GM12891 (cell line): ENCODE measurements at places on chromosomes 2 and 18.
A peak's percentile ranks its signal among the peaks of the same experiment; 100 is the strongest.

DNA sequence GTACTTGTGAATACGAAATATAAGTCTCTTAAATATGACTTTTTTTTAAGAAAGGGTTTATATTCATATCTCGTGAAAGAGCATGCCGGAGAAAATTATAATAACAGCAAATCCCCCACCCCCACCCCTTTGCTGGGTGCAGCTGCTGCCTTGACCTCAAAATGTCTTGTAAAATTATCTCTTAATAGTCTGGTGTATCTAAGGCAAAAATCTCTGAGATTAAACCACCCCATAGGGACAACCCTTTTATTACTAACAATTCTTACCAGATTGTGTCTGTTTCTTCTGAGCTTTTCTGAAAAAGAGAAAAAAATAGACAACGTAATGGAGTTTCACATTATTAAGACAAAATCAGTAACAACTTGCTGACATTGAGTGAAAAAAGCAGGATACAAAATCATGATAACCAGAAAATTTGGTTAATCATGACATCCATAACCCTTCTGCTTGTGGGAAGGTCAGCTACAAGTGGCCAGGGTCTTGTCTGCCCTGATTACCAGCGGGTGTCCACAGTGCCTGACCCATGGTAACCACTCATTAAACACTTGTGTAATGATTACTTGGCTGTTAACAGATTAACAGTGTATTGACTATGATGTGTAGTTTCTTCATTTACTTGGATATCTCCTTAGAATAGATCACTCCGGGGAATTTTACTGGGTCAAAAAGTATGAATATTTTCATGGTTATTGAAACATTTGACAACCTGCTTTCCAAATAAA is 1.5 kb downstream of the STRADB start:
- no peak for DNase-seq

DNA sequence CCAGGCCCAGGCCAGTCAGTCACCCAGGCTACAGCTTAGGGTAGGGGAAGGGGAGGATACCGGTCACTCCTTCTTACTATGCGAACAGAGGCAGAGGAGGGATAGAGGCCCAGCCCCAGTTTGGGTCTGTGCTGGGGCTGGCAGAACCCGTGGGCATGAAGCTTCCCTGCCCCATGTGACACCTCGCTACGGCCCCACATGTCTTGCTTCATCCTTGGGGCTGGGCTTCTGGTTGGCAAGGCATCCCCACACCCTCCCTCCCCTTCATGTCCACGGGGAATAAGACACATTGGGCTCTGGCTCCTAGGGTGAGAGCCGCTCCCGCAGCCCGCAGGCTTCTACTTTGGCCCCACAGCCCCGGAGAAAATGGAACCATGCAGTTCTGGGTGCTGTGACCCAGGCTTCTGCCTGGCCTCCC is 32.4 kb downstream of the HS1BP3 start:
- DNase-seq, result no peak

DNA sequence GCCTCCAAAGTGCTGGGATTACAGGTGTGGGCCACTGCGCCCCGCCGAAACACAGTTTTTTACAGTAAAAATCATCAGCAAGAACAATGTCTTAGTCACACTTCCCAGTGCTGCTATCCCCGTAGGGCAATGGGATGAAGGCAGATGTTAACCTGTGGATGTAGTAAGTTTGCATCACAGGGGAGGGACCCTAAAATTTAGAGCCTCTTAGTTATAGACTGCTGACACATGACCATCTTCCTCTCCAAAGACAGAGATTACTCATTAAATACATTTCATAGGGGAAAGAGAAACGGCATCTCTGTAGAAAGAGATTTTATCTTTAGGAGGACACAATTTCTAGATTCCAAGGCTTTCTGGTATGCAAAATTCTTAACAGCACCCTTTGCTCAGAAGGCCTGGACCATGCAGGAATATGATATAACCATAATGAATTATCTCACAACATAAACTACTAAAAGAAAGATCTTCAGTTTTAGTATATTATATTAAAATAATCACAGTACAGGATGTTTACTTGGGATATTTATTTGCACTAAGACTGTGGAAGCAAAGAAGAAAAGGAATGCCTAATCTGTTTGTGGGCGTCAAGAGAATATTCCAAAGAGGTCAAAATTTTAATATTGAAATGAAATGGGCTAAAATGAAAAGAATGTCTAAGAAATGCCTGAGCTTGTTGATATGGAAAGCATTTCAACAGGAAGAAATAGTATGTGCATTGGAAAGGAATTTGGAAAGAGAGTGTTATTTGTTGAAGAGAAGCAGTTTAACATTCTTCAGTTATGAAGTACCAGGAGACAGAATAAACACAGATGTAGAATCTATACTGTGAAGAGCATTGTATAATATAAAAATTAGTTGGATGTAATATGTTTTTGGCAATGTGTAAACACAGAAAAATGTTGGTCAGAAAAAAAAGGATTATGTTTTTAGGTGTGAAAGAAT is 1228.3 kb upstream of the CHAC2 start:
- no peak for DNase-seq

DNA sequence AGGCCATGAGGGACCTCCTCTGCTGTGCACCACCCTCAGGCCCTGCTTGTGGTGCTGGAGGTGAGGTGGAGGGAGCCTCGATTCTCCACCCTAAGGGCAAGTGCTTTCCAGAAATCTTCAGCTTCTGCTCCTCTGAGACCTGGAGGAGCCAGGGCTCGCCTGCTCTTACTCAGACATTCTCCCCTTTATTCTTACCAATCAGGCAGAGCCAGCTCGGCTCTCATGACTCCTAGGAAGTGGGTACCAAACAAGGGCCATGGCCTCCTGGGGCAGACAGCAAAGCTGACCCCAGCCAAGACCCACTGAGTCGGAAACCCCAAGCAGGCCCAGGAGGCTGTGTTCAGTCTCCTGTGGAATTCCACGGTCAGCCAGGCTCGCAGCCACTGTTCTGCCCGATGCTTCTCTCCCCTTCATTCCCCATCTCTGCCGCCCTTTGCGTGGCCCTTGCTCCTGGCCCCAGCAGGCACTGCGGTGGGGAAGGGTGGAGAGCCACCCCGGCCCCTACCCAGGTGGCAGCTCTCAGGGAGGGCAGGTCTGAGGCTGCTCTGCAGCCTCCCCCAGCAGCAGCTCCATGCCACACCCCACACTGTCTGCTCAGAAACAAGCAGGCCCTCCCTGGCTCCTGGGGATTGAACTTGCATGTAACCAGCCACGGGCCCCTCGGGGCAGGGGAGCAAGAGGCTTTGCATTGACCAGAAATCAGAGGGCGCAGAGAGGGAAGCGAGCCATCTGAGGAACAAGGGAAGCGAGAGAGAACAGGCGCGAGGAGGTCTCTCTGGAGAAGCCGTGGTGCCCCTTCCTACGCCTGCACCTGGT is 24.0 kb downstream of the HS1BP3 start:
- no peak for DNase-seq

- no peak for DNase-seq
Measured at GRCh38 chr2:132875193-132875592, 205.2 kb upstream of the LYPD1 start.

DNA sequence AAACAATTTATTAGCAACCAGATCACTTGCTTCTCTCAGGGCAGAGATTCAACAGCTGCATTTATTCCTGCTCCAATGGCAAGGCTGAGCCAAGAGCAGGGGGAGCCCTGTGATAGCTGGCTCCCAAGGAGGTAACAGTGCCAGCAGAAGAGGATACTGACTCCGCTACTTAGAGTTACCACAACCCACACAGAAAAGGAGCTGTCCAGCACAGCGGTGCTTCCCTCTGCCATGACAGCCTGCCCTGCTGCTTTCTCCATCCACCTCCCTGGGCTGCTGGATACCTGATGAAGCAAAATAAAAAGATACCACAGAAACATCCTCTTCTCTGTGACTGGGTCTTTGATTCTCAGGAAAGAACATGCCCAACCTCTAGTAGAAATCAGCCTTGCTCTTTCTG is 467.2 kb downstream of the LRRTM4 start:
- no peak for DNase-seq

DNA sequence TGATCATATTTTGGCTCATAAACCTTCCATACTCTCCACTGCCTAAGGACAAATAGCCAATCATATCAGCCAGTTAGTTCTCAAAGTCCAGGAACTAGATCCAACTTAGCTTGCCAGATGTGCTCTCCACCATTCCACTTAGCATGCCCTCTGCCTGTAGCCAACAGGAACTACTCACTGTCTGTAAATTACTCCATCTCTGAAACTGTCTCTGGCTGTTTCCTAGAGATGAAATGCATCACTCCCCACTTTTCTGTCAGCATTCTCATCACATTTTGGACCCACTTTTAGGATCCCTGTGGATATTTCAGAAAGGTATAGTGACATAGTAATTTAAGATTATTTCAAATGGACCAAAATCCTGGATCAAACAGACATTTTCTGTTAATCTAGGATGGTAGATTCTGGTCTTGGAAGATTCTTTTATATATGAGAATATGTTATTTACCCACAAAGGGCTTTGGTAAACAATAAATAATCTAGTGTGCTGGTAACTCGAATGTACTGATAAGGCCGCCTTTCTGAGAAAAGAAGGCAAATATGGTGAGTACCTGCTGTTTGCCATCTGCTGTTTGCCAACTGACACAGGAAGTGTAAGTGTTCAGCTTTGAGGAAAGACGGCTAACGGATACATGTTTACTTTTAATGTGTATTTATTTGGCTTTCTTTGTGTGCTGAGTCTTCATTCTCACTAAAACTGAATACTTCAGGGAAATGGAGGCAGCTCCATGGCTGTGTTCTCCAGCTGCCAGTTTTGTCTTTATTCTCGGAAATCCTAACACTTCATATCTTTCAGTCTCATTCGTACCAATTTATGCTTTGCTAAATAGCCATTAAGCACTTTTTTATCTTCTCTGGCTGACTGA is 79.5 kb downstream of the EVA1A start:
- DNase-seq, result no peak

GRCh38 chr2:222903234-222904220 is 42.7 kb downstream of the ACSL3 start:
- DNase-seq, result peak; percentile 16

DNA sequence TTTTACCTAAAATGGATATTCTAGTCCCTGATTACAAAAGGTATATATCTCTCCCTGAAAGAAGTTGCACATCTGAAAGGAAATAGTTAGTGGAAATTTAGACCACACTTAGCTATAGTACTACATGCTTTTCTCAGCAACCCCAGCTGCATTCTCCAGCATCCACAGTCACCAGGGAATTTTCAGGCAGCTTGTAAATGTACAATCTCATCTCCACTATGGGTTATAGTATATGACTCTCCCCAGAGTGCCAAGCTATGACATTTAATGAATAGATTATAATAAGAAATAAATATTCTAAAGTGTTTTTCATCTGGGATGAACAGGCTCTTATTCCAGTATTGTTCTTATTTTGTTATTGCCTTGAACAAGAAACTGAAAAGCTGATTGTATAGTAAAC is 197.6 kb upstream of the HNRNPA3 start:
- DNase-seq, result no peak

GRCh38 chr18:9719421-9719981 is 11.4 kb downstream of the RAB31 start:
- no peak for DNase-seq

- DNase-seq, result no peak
Measured at GRCh38 chr2:24016853-24017703, 7.2 kb downstream of the MFSD2B start.

DNA sequence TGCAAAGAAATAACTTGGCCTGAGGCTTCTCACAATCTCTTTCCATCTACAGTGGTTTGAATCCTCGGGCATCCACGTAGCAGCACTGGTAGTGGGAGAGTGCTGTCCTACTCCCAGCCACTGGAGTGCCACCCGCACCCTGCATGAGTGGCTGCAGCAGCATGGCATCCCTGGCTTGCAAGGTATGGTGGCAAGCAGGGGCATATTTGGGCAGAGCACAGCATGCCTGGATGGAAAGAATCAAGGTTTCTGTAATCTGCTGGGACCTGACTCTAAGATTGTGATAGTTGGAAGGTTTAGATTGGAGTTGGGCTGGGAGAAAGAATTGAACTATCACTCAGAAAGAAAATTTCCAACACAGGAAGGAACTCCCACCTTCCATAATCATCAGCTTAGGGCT is 4.0 kb downstream of the CAD start:
- no peak for DNase-seq
